ENCODE measurements at places on chromosomes 4 and X.

DNA sequence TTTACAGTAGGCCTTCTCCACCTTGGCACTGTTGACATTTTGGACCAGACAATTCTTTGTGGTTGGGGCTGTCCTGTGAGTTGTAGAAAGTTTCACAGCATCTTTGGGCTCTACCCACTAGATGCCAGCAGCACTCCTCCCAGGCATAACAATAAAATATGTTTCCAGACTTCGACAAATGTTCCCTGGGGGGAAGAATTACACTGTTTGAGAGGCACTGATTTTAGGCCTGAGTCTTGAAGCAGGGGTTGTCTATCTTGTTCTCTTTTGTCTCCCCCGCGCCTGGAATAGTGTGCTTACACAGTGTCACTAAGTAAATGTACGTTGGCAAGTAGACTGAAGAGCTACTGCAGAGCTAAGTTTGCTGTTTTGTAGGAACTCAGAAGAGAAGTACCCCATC is 254.4 kb upstream of the BOD1L1 start:
- DNase-seq, result no peak

DNA sequence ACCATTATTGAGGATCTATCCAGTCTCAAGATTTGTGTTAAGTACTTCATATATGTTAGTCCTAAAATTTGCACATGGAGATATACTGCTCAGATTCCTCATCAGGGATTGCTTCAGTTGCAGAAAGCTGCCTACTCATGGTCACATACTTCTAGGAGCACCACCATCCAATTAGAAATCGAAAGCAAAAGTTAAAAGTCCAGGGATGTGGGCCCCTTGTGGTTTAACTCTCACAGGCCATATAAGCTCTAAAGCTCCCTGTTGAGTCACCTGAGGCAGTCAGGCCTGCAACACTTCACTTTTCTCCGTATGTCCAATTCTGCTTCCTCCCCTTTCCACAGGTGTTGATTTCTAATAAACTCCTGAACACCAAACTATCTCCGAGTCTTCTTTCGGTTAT is 84.2 kb downstream of the CNOT6L start:
- DNase-seq, result peak; percentile 63

- DNase-seq, result peak; percentile 42
These were observed 25.0 kb upstream of the GJB1 start for GRCh38 chrX:71198066-71198465.

- no peak for DNase-seq
These were observed 4.8 kb downstream of the PPP2R2C start for GRCh38 chr4:6467600-6467999.

DNA sequence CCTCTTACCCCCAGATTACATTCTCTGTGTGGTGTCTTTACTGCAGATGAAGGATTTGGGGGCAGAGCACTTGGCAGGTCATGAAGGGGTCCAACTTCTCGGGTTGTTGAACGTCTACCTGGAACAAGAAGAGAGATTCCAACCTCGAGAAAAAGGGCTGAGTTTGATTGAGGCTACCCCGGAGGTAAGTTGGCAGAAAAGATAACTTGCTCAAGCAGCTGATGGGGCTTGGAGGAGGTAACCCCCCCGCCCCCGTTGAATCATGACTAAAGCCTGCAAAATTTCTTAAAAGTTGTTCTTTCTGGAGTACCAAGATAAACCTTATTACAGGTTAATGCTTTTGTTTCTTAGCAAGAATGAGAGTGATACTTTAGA is 1.5 kb downstream of the CCNG2 start:
- DNase-seq, result no peak

DNA sequence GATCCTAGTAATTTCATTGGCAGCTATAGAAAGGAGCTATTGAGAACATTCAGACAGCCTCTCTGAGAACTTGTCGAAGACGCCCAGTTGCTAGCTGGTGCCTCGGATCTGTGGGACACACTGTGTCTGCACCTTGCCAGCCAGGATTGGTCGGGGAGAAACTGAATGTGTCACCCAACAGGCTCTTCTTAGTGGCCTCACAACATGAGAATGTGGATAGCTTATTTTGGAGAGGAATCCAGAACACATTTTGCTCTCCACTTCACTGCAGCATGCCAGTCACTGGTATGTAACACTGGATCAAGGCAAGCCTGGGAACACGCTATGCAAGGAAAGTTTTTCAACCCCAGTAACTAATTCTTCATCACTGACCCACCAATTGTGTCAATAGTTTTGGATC is 89.5 kb upstream of the TRPC3 start:
- DNase-seq, result no peak

GRCh38 chrX:10098270-10098713 is 58.5 kb upstream of the CLCN4 start:
- DNase-seq, result peak; percentile 73

DNA sequence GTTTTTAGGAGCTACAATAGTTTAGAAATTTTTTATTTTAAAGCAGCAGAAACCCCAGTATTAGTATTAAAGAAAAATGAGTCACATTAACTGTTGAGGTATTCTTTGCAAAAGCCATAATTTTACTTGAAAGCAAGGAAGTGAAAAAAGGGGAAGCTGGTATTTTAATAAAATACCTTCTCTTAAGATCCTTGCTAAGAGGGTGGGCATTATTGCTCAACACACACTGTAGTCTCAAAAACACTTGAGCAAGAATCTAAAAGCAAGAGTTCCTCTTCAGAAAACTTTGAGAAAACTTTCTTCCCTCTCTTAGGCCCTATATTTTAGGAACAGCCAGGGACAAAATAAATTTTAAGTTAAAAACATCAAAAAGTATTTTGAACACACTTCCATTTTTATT is 259.4 kb upstream of the DIAPH2 start:
- no peak for DNase-seq

DNA sequence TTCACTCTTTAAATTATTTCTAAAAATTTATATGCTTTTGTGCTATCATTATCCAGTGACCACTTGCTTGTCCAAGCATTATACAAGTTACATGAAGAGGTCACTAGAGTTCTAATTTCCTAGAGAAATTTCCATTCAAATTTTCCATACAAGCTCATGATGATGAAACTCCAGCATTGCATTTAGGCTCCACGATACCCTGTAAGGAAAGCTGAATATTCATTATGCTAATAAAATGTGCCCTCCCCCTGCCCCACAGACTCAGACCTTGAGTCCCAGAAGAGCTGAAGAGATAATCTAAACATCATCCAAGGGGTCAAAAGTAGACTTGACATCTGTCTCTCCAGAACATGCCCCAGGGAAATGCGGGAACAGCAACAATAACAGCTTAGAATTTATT is 19.6 kb upstream of the FAM156A start:
- DNase-seq, result no peak

GRCh38 chr4:1099270-1099669 is 14.1 kb downstream of the RNF212 start:
- DNase-seq, result no peak

DNA sequence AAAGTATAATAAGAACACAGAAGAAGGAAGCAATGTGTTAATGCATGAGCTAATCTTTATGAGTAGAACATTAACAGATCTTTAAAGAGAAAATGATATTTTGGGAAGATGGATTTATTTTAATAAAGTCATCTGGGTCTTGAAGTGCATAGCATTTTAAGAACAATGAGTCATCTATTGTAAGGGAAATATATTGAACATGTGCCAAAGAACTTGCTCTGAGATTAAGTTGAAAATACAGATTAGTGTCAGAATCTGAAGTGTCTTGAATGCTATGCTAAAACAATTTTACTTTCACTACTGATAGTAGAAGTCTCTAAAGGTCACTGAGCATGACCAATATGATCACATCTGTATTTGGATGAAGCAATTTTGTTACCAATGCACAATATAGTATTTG is 776.7 kb upstream of the GRID2 start:
- DNase-seq, result no peak

GRCh38 chrX:42533761-42534160 is 244.2 kb downstream of the PPP1R2C start:
- no peak for DNase-seq

DNA sequence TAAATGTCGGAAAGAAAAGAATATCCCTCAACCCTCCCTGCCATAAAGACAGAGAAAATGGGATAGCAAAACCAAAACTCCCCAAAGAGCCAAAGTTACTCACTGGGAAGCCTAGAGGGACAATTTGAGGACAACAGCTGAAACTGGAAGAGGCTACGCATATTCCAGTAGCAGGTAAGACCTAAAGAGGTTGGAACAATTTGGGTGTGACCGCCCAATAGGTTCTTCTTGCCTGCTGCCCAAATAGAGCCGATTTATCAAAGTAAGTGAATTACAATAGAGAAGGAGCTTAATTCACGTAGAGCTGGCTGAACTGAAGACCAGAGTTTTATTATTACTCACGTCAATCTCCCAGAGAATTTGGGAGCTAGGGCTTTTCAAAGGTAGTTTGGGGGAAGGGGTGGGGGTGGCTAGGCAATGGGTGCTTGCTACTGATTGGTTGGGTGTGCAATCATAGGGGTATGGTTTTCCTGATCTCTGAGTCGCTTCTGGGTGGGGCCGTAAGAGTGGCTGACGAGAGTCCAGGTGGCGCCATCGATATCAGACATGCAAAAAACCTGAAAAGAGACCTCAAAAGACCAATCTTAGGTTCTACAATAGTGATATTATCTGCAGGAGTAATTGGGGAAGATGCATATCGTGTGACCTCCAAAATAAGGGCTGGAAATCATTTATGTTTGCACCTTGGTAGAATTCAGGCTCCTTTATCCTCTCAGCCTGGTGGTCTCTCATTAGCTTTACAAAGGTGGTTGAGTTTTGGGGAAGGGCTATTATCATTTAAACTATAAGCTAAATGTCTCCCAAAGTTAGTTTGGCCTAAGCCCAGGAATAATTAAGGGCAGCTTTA is 39.0 kb upstream of the SLC7A3 start:
- no peak for DNase-seq

GRCh38 chr4:112931001-112931400 is 118.5 kb upstream of the ANK2 start:
- DNase-seq, result no peak

DNA sequence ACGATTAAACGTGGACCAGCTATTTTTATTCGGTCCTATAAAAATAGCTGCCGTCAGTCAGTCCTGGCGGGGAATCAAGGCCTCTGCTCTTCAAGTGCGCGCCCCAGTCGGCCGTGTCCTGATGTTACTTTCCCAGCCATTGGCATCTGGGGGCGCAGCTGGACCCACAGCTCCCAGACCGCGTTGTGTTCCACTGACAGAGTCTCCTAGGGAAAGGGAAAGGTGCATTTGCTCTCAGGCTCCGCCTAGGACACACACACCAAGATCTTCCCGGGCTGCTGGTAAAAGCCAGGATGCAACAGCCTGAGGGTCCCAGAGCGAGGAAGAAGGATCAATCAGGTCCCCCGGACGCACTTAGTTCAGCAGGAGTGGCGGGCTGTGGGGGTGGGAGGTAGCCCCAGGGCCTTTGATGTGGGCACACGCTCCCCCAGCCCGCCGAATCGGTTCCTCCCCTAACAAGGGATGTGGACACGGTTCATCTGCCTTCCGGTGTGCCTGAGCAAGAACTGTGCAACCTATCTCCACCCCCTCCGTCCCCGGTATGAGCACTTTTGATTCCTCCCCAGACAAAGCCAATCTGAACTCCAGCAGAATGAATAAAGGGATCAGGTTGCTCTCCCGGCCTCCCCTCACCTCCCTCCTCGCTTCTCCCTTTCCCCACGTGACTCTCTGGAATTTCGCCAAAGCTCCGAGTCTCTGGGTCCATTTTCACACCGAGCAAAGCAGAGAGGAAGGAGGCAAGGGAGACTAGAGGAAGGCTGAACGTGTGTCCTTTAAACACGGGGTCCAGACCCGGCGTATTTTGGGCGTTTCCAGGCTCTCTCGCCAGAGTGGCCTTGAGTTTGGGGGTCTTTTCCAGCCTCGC is 626 bp upstream of the FRAS1 start:
- peak; percentile 19 for DNase-seq

GRCh38 chr4:156677131-156677531 is 294.5 kb downstream of the PDGFC start:
- DNase-seq, result no peak

DNA sequence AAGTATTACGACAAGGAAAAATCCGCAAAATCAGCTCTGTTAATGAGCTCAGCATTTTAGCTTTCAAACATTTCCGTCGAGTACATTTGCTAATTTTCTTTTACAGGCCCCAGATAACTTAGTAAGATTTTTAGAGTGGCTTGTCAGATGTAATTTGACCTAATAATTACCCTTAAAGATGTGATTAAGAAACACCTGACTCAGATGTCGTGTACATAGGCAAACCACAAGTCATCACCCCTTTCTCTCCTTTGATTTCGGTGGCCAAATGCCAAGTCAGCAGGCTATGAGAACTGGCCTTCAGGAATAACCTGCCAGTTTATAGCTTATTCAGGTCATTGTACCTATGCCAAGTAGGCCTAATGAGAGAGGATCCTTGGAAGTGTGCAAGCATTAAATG is 369.6 kb downstream of the PCDH7 start:
- no peak for DNase-seq

GRCh38 chr4:4821577-4821976 is 37.9 kb upstream of the MSX1 start:
- DNase-seq, result no peak

GRCh38 chrX:110409925-110410324 is 51.3 kb downstream of the RTL9 start:
- DNase-seq, result no peak

DNA sequence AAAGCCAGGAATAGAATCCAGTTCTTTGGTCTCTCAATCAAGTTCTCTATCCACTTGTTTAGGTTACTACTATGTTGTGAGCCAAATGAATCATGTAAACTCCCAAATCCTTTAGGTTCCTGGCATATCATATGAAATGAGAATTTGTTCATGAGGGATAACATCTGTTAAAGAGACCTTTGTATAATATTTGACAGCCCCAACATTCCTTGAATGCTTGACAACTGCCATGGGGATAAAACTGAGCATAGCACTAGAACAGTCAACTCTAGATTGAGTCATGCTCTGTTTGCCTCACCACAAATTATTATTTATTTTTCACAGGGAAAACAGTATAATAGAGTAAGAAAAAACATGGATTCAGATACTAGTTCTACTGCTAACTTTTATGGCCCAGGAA is 93.3 kb downstream of the NAA11 start:
- DNase-seq, result no peak

- no peak for DNase-seq
These were observed 268.1 kb upstream of the GRID2 start for GRCh38 chr4:92035666-92036065.

- DNase-seq, result no peak
These were observed 391.2 kb downstream of the ANKRD50 start for GRCh38 chr4:124321364-124321763.

- no peak for DNase-seq
These were observed 125.1 kb downstream of the ARX start for GRCh38 chrX:24890677-24891076.

GRCh38 chr4:110202024-110202423 is 3.6 kb upstream of the ELOVL6 start:
- DNase-seq, result no peak

DNA sequence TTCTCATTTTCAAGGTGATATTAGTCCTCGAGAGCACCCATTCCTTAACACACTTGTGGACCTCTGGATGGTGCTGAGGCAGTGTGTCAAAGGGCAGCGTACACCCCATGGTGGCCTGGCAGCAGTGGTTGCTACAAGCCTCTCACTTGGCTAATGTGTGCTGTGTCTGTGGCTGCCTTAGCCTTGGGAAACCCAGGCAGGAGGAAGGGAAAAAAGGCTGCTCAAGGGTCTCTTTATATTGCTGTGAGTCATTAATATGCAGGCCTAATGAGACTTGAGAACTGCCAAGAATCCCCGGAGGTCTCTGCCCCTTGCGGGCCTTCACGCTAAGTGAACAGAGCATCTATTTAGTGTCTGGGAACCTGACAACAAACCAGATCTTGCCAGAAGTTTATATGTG is 7.0 kb downstream of the PCDH10 start:
- DNase-seq, result no peak

GRCh38 chr4:25658357-25658771 is 2.7 kb downstream of the SLC34A2 start:
- DNase-seq, result no peak

- DNase-seq, result no peak
These were observed 14.2 kb downstream of the IQCM start for GRCh38 chr4:149801416-149801815.
